Kasumi-1 (cell line): ENCODE measurements at places on chromosomes 7 and 10.
A peak's percentile ranks its signal among the peaks of the same experiment; 100 is the strongest.

GRCh38 chr10:63554657-63555056 is 33.5 kb downstream of the REEP3 start:
- peak; percentile 90 for DNase-seq

GRCh38 chr10:117165538-117166417 is 27.7 kb upstream of the VAX1 start:
- DNase-seq, result peak; percentile 44

DNA sequence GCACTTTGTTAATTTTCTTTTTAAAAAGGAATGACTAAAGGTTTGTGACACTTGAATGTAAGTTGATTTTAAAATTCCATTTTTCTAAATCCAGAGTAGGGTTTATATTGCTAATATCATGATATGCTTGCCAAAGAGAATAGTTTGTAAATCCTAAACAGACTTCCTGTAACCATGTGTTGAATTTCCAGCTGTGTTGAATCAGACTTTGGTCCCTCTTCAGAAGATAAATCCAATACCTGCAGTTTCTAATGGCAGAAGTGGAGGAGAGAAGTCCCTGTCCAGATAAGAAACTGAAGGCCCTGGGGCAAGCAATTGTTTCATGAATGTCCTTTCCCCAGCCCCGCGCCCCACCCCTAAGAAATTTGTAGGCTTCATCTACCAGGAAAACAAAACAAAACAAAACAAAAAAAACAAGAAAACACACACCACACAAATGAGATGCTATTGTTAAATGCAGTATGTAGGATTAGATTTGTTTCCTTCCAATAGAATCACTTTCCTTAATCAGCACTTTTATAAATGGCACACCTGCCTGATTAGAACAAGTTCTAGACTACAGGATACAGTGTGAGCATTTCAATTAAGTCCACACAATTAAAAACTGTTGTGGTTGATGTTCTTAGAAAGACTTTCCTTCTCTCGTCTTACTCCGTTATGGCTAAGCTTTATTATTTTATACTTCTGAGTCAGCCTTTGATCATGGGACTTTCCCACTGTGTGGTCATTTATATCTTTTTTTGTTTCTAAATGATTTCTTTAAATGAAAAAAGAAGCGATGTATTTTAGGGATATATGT is 122.8 kb downstream of the KAT6B start:
- DNase-seq, result no peak

DNA sequence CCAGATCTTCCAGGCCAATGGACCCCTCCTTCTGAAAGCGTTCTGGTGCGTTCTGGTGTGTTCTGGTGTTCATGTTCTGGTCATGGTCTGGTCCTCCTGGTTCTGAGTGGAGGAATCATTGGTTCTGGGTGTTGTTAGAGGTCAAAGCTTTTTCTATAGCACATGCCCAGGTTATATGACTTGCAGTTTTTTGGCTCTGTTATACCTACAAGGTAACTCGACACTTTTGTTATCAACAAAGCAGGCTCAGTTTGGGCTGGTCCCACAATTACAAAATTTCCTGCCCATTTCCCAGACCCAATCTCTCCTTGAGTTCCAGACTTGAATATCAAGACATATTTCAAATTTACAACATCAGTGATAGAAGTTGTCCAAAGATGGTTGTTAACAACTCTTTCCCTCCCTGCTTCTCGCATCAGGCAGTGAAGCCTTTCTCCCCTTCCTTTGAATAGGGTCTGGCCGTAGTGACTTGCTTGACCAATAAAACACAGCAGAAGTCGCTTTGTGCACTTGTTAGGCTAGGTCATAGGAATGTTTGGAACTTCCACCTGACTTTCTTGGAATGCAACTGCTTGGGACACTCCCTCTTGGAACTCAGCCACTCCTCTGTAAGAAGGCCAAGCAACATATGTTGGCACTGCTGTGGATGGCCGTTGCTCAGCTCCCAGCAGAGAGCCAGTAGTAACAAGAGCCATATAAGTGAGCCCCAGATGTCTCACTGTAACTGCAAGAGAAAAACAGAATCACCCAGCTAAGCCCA is 83.1 kb upstream of the STEAP1B start:
- no peak for DNase-seq

DNA sequence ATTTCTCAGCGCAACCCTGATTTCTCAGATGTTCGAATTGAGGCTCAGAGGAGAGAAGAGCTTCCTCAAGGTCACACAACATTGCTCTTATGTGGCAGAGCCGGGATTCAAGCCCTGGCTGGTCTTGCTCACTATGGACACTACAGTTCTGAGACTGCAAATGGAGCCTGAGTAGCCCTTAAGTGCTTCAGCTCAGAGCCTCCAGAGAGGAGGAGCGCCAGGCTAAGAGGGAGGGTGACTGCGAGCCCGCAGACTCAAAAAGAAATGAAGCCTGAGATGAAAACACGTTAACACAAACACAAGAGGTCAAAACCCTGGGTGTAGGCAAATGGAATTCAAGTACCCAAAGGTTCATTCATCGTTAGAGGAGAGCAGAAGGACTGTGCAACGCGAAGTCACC is 13.9 kb downstream of the ARHGAP22 start:
- no peak for DNase-seq

- no peak for DNase-seq
Measured at GRCh38 chr7:7695111-7695817, 23.1 kb downstream of the RPA3 start.
